ENCODE measurements at places on chromosomes 5 and 9. TPM values are rescaled to one million over a fixed set of nuclear protein-coding genes. Genes with fewer than 3 reads are reported as not detected.

DNA sequence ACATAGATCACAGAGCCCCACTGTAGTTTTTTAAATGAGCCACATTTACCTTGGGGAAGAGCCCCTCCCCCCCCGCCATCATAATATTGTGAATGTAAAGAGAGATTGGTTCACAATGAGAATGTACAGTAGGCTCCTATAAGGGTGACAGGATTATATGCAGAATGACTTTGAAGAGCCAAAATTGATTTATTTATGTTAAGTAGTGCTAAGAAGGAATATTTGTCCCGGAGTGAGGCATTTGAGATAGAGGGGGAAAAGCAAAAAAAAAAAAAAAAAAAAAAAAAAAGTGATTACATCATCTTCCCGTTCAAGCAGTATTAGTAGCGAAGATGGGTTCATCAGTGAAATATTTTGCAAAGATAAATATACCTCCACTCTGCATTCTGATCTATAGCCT is 73.9 kb downstream of the PIK3R1 start:
- DNase-seq: no peak

DNA sequence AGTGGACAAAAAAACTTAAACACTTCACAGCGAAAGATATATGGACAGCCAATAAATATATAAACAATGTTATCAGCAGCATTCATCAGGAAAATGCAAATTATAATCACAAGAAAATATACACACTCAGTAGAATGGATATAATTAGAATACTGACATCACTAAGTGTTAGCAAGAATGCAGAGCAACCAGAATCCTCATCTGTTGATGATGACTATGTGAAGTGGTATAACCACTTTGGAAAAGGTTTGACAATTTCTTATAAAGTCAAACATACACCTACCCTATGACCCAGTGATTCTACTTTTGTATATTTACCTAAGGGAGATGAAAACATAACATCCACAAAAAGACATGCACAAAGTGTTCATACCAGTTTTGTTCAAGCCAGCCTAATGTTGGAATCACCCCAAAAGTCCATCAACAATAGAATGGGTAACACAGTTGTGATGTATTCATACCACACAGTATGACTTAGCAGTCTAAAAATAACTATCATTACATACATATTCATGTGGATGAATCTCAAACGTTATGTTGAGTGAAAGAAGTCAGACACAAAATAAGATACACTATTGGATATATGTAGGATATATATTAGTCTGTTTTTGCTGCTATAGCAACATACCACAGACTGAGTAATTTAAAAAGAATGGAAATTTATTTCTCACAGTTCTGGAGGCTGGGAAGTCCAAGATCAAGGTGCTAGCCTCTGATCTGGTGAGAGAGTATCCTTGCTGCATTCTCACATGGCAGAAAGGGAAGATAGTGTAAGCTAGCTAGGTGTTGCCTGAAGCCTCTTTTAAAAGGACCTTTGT is 148.8 kb upstream of the ADAMTSL1 start:
- DNase-seq: no peak

PCDHGA5 gene
- 0.51 TPM for total RNA-seq

- no peak for DNase-seq
Observed at GRCh38 chr5:5652181-5652580, 229.7 kb downstream of the ICE1 start.

DNA sequence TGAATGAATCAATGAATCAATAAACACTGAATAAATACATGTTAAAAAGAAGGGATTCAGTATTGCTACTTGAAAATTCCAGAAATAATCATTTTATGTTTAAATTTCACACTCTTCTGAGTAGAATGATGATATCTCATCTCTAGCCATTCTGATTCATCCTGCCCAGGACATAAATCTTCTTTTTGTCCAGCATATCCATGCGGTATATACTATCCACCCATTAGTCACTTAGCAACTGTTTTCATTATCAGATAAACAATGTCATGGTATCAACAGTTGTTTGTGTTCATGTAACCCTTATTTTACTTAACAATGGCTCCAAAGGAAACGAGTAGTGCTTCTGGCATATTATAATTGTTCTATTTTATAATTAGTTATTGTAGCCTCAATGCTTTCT is 432.4 kb upstream of the SMC2 start:
- no peak for DNase-seq

GRCh38 chr5:93995126-93995621 is 253.8 kb upstream of the POU5F2 start:
- DNase-seq: no peak

PCDHGA9 gene
- 0.89 TPM for total RNA-seq

IFNE gene
- 0.89 TPM for total RNA-seq

- no peak for DNase-seq
Observed at GRCh38 chr9:38367898-38368297, 24.6 kb upstream of the ALDH1B1 start.

ZNF366 gene
- total RNA-seq: not detected

- DNase-seq: no peak
Observed at GRCh38 chr5:172745838-172746237, 25.2 kb downstream of the DUSP1 start.

DNA sequence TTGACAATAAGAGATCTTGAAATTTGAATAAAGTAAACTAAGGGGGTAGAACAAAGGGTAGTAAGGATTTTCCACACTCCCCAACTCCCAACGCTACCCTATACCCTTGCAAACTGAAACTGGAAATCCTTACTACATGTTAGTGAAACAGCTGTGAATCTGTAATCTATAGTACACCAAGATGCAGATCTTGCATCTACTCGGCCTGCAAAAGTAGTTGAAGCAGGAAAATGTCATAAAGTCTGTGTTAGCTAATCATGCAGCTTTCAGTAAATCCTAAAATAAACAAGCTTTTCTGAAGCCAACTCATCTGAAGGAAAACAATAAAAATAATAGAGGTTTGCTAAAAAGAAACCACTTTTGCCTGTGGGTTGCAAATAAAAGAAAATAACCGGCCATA is 1242.0 kb upstream of the ACO1 start:
- no peak for DNase-seq

DNA sequence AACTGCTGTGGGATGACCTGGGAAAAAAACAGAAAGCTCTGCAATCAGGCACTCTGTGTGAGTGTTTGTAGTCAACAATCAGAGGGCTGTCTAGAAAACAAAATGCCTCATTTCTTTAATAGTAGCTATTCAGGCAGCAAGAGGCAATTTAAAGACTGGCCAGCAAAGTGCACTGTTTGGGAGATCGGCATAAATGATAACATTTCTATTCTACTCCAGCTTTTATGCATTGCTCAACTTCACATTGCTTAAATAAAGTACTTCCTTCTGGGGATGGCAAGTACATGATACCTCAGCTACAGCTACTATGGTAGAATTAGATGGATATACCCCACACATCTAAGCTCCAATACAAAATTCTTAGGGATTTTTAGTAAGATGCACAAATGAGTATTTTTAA is 193.1 kb downstream of the DCP2 start:
- DNase-seq: peak; percentile 22

- peak; percentile 89 for DNase-seq
Observed at GRCh38 chr9:83596899-83597504, 25.9 kb upstream of the IDNK start.

DNA sequence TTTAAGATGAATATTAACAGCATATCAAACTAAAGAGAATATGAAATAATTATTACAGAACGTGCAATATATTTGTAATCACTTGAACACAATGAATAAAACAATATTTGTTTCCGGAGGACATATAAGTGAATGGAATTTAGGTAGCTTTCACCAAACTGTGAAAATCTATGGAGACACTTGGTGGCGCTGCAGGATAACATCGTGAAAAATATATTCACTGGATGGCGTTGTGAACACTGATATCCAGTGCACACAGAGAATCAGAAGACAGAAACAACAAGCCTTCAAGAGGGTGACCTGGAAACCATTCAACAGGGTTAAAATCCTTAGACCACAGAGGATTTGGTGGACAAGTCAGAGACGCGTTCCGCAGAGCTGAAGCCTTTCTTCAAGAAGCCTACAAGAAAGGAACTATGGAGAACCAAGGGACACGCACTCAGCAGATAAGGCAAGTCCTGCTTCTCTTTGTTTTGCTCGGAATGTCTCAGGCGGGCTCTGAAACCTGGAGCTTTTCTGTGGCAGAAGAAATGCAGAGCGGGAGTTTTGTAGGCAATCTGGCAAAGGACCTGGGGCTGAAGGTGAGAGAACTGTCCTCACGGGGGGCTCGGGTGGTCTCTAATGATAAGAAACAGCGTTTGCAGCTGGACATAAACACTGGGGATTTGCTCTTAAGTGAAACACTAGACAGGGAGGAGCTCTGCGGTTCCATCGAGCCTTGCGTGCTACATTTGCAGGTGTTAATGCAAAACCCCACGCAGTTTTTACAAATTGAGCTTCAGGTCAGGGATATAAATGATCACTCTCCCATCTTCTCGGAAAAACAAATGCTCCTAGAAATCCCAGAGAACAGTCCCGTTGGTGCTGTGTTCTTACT is at the start of gene PCDHB11:
Gene PCDHB11 (plus strand): TSS at position 269 of the 877 bp plus-strand sequence. CDS start 148 bp downstream, at position 417.
- peak; percentile 68 for DNase-seq

ST8SIA4 gene
- 23.3 TPM for total RNA-seq

DNA sequence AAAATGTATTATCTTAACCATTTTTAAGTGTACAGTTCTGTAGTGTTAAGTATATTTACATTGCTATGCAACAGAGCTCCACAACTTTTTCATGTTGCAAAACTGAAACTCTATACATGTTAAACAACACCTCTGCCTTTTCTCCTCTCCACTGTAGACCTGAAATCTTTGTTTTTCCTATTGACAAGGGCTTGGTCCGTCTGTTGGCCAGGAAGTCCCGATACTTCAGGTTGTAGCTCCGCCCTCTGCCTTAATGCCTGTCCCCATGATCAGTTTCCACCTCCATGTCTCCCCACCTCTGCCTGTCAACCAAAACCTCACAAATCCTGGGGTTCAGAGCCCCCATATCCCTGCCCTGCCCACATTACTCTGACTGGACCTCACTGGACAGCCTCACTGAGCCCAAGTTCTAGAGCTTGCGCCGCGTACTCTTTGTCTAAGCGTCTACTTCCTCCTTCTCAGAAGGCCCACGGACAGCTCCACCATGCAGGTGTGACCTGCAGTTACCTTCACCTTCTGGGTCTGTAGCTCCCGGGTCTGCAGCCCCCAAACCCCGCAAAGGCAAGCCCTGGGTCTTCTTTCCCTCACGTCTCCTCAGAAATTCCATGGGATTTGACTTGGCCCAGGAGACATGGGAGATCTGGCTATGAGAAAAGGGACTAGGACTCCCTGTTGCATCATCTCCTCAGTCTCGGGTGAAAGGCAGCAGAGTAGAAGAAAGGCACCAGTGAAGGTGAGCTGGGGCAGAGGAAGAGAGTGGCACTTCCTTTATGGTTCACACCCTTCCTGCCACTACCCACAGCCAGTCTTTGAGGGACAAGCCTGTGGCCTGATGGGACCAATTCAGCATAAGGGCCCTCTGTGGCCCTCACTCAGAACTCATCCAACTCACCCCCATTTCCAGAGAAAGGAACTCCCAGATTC is 8.0 kb downstream of the GLIPR2 start:
- no peak for DNase-seq

ARAP3 gene
- total RNA-seq: 20.8 TPM

All from endodermal cell (in vitro differentiated cells).